ENCODE measurements at places on chromosomes 11 and 22.

DNA sequence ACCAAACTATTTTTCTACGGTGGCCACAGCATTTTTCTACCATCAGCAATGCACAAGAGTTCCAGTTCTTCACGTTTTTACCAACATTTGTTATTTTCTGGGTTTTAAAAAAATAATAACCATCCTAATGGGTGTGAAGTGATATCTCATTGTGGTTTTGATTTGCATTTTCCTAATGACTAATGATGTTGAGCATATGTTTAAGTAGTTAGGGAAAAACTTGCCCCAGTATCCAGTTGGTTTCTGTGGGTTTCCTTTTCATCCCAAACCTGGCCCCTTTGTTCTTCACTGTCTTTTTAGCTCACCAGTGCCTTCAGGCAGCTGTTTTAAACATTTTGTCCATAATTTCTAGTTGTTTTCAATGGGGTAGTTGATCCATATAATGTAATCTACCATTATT, 14.7 kb upstream of the PTS start:
- peak; percentile 15 for DNase-seq

DNA sequence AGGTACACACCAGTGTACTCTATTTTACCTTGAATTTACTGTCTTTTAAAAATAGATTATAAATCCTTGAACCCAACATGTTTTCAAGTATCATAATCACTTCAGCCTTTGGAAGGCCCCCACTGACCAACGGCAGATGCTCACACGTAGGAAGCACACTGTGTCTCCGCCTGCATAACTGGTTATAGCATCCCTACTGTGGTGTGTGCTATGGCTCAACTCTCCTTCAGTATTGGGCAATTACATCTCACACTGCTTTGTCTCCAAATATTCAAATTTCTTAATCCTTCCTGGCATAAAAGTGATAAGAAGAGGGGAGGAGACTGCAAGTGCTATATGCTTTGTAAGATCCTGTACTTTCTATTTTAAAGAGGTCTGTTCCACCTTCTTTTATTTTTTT, 165.7 kb downstream of the CADM1 start:
- DNase-seq, result no peak

- no peak for DNase-seq
Observed at GRCh38 chr22:50245214-50246072, 620 bp upstream of the TUBGCP6 start.

DNA sequence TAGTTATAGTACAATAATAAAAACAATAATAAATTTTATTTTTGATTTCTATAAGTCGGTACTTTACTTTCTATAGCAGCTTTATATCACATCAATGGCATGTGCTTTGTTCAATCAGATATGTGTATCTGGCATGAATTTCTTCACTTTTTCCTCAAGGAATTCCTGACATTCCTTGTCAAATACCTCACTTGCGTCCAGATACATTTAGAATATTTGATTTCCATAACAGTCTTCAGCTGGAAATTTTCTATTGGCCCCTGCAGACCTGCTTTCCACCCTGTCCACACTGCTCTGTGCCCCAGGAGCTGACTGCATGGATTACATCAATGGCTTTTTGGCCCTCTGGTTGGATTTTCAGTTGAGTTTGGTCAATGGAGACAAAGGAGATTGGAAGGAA, 93.2 kb downstream of the FAR1 start:
- no peak for DNase-seq

DNA sequence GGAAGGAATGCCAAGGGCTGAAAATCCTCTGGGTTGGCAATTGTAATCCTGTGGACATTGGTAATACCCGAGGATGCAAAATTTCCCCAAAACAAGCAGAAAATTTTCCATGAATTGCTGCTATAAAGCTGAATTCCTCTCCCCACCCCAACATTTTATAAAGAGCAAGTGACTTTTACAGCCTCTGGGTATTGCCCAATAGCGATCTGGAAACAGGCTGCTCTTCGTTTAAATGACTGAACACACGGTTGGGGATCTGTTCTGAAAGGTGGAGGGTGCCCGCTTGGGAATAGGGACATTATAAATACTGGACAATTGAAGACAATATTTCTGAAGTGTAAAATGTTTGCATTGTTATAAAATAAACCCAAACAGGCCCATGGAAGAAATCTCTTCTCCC, 20.6 kb downstream of the EHF start:
- DNase-seq, result no peak

DNA sequence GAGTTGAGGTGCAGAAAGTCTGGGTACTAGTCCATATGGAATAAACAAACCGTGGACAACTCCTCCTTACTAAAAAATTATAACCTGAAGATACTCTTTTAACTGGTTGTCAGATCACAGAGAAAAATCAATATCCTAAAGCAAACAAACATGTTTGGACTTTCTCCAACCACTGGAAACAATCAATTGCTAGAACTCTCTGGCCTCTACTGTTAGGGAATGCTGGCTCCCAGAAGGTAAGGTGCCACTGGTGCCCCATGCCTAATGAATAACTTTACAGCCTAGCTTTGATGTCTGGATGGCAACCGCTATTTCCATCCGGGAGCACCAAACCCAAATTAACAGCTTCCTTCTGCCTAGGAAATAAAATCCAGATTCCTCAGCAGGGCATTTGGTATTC, 74.5 kb downstream of the AMBRA1 start:
- no peak for DNase-seq

DNA sequence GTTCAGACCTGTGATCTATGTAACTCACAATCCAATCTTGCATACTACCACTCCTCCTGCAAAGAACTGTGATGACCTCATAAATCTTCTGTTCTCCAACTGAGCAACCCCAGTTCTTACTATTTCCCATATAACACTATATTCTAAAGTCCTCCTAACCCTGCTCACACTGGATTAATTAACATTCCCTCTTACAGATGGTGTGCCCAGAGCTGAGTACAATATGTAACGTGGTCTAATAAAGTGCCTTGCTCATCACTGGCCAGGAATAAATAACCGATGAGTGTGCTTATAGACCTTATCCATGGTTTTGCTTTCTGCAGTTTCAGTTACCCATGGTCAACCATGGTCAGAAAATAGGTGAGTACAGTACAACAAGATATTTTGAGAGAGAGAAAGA, 28.6 kb downstream of the PRCP start:
- DNase-seq, result no peak

GRCh38 chr22:49228431-49229037, 599.1 kb downstream of the BRD1 start:
- DNase-seq, result no peak

DNA sequence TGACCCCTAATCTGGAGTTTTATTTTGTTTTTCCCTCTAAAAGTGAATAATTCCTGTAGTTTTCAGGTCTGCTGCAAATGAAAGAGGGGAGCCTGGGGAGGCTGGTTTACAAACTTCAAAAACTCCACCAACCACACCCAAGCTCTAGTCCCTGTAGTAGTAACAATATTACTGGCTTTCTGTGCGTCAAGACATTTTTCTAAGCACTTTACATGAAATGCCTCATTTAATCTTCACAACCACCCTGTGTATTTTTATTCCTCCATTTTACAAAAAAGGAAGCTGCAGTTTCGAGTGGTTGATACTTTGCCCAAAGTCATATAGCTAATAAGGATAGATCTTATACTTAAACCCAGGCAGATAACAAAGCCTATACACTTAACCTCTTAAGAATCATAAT, 23.5 kb downstream of the CTNND1 start:
- no peak for DNase-seq

- DNase-seq, result no peak
Observed at GRCh38 chr11:59201353-59201752, 11.4 kb downstream of the MPEG1 start.

- DNase-seq, result peak; percentile 53
Observed at GRCh38 chr22:41425660-41426365, 20.8 kb downstream of the TOB2 start.

DNA sequence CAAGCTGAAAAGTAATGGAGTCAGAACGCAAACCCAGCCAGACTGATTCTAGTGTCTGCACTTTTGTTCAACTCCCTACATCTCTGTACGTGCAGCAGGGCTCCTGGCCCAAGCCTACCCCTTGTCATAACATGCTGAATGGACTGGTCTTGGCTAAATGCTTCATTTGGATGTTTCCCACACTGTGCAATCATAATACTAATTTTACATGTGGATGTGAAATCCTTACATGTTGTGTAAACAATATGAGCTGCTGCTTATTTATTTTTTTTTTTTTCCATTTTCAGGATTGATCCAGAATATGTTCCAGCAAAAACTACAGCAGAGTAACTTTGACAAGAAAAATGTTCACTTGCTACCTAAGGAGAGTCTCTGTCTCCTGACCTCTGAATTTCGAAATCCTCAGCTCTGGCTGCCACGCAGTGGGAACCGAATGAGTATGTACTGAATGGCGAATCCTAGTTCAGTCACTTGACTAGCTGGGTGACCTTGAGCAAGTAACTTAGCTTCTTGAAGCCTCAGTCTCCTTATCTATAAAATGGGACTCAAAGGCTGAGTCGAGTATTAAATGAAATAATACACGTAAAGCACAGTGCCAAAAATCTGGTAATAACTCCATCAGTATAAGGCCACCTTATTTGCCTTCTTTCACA, 133.4 kb downstream of the EHF start:
- no peak for DNase-seq

DNA sequence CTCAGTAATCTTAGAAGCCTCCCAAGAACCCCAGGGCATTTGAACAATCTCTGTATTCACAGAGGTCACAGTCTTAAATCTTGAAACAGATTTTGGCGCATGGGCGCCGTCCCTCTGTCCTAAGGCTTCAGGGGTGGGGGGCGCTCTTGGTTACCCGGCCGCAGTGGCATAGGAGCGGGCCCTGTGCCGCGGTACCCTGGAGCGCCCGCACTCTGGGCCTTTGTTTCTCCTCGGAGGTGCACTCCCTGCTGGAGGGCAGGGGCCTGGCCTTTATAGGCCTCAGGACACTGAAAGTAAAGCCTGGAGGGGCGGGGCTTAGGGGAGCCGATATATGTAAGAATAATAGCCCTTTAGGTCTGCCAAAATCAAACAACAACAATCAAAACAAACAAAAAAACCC, 197.3 kb upstream of the FOLH1 start:
- DNase-seq, result no peak

DNA sequence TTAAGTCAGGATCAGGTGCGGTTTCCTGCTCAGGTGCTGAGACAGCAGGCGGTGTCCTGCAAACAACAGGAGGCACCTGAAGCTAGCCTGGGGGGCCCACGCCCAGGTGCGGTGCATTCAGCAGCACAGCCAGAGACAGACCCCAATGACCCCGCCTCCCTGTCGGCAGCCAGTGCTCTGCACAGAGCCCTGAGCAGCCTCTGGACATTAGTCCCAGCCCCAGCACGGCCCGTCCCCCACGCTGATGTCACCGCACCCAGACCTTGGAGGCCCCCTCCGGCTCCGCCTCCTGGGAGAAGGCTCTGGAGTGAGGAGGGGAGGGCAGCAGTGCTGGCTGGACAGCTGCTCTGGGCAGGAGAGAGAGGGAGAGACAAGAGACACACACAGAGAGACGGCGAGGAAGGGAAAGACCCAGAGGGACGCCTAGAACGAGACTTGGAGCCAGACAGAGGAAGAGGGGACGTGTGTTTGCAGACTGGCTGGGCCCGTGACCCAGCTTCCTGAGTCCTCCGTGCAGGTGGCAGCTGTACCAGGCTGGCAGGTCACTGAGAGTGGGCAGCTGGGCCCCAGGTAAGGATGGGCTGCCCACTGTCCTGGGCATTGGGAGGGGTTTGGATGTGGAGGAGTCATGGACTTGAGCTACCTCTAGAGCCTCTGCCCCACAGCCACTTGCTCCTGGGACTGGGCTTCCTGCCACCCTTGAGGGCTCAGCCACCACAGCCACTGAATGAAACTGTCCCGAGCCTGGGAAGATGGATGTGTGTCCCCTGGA, at the start of gene MYO7A:
TSS of gene MYO7A (plus strand) at position 327 of the 772 bp plus-strand sequence. CDS start 2,389 bp downstream, outside the sequence.
- DNase-seq, result no peak

DNA sequence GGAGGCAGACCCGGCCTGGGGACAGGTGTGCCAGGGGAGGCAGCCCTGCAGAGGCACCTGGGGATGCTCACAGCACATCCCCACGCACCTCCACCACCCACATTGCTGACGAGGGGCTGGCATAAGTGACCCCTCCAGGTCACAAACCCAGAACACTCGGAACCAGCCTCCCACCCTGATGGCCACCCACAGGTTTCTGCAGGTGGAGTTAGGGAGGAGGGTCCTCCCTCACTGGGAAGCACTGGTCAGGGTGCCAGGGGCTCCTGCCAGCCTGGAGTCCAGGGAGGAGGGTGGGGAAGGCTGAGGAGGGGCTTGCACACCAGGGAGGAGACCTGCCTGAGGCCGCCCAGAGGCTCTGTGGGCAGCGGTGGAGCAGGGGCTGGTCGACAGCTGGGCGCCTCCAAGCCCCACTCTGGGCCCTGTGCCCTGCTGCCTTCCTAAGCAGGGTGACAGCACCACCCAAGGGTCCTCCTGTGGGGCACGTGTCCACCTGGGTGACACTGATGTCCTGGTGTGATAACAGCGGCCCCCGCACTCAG, 51.0 kb upstream of the CARS1 start:
- no peak for DNase-seq

GRCh38 chr11:65426839-65427690, 4.5 kb downstream of the NEAT1 start:
- DNase-seq, result peak; percentile 63

DNA sequence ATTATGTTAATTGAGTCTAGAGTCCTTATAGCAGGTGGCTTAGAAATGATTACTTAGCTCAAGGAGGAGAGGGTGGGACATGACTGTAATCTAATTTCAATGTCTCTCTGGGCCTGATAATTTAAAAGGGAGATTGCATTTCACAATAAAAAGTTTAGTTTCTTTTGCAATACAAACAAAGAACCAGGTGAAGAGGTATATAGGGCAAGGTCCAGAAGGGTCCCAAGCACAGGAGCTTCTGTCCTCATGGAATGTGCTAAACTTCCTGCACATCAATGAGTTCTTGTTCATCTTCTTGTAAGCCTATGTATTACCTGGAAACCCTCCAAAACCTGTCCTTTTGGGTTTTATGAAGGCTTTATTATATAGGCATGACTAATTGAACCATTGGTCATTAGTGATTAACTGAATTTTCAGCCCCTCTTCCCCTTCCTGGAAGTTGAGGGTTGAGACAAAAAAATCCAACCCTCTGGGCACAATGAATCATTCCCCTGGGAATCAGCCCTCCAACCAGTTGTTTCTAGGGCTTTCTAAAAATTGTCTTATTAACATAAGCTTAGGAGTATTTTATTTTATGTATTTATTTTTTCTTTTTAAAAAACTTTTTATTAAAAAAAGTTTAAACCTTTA, 37.6 kb downstream of the MS4A2 start:
- DNase-seq, result no peak

DNA sequence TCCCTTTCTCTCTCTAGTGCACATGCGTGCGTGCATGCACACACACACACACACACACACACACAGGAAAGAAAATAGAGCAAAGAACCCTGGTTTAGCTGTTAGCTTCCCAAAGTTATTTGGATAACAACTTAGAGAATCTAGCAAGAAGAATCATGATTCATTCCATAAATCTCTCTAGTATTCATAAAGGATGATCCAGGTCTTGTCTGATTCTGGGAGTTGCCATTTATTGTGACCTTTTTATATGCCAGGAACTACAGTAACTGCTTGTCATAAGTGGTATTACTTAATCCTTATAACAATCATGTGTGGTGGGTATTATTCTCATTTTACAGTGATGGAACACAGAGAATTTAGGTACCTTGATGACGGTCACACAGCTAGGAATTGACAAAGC, 141.5 kb upstream of the MTMR2 start:
- DNase-seq, result no peak

GRCh38 chr11:75496305-75496752, 29.4 kb downstream of the GDPD5 start:
- DNase-seq, result no peak

Data from activated CD4-positive, alpha-beta T cell treated with anti-CD3 and anti-CD28 coated beads for 48 hours (primary cell).